NCI-H187 (cell line): ENCODE measurements at places on chromosomes 6 and 20.

- no peak for DNase-seq
These were observed 4.9 kb downstream of the SDCBP2 start for GRCh38 chr20:1323830-1324597.

DNA sequence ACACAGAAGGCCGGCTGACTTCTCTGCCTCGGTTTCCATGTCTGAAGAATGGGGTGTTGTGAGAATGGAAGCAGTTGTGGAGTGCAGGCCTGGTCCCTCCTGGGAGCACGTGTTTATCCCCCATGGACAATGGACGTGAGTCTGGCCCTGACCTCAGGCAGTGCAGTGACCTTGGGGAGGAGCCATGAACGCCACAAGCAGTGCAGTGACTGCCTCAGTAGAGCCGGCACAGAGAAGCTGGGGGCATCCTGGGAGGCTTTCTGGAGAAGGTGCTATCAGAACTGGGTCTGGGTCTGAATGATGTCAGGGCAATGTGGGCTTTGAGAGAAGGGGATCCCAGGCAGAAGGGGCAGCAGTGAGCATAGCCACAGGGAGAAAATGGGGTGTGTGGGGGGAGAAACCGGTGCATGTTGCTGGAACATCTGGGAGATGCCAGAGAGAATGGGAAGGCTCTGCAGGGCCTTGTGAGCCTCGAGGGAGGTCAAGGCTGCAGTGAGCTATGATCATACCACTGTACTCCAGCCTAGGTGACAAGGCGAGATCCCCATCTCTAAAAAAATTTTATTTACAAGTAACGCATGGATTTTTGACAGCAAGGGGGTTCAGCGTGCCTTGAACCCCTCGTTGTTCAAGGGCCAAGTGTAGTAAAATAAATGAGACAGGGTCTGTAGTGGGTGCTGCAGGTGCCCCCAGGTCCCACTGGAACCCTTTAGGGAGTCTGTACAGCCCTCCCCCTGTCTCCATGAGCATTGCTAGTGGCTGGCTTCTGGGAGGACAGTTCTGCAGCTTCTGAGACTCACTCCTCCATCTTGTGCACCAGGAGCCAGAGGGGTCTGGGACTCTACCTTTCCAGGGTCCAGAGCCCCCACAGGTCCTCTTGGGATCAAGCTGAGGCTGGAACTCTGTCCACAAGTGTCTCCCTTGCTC, 27.0 kb upstream of the ZBP1 start:
- DNase-seq = no peak

GRCh38 chr6:19736066-19736465, 101.1 kb upstream of the ID4 start:
- DNase-seq = peak; percentile 34

DNA sequence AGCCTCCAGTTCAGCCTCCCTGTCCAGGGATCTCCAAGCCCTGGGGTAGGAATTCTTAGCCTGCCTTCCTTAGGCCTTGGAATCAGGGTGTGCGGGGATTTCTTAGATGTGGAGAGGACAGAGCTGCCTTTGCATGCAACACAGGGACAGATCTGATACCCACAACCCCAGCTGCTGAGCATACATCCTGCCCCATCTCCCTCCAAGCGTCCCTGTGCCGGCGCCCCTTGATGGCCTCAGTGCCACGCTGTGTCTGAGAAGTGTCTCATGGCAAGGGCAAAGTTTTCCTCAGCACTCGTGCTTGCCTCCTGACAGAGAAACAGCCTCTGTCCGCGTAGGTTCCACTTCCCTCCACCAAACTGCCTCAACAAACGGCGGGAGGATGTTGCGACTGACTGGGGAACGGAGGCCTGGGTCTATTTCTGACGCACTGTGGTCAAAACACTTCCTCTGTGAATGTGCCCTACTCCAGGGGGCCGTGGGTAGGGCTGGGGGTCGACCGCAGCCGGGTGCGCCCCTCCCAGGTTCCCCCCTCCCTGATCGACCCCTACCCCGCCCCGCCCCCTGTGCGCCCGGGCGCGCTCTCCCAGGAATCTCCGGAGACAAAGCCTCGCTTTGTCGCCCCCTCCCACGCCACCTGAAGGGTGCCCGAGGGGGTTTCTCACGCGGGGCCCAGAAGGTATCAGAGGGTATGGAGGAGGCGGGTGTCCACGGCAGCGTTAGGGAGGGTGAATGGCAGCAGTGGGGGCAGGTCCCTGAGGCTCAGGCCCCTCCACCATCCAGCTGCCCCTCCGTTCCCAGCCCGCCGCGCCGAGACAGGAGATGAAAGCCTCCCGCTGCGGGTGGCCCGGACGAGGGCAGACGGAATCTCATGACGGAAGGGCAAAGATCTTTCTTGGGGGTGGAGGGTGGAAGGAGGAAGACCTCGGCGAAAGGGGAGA, 806 bp downstream of the MICAL1 start:
- peak; percentile 72 for DNase-seq

- no peak for DNase-seq
These were observed 84.9 kb downstream of the MKKS start for GRCh38 chr20:10349118-10349517.

DNA sequence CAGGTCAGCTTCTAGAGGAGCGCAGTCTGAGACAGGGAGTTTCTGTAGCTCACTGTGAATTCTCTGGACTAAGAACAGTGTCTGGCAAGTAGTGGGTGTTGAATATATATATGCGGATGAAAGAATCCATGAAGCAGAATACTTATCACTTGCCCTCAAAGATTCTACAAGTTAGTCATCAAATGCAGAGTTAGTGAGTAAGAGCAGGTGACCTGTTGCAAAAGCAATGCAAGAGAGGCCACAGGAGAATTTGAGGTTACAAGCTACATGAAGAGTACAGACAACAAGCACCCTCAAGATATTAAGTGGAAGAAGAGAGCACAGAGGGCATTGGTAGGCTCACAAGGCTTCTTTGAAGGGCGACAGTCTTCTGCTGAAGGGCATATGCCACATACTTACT, 103.4 kb upstream of the BTBD3 start:
- no peak for DNase-seq

GRCh38 chr6:55399351-55399750, 72.1 kb downstream of the GFRAL start:
- DNase-seq = no peak

DNA sequence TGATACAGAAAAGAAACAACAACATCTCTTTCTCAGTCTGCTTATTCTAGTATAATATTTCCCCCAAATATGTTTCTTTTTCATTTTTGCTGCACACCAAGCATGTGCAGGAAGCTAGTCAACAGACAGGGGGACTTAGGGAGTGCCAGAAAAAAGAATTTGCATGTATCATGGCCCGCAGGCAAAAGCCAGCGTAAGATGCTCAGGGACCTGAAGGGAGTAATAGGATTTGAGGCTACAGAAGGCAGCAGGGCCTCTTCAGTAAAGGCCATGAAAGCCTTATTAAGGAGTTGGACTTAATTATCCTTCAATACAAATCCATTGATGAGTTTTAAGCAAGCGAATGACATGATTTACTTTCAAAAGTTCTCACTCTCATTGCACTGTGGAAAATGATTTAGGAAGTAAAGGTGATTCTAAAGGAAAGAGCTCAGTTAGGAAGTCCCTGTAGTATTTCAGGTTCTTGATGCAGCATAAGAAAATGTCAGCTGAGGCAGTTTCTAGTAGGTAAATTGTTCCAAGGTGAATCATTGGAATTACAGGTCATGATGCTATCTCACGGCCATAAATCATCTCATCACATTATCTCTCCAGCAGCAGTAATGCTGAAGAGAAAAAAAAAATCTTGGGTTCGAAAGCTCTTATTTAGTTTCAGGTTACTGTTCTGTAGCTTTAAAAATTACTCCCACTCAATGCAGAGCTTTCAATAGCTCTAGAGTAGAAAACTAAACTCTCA, 94.8 kb downstream of the PTCHD4 start:
- DNase-seq = no peak

GRCh38 chr20:19304886-19305415, 92.5 kb downstream of the SLC24A3 start:
- DNase-seq = no peak

- DNase-seq = no peak
These were observed 28.3 kb upstream of the KIF3B start for GRCh38 chr20:32249030-32249738.

DNA sequence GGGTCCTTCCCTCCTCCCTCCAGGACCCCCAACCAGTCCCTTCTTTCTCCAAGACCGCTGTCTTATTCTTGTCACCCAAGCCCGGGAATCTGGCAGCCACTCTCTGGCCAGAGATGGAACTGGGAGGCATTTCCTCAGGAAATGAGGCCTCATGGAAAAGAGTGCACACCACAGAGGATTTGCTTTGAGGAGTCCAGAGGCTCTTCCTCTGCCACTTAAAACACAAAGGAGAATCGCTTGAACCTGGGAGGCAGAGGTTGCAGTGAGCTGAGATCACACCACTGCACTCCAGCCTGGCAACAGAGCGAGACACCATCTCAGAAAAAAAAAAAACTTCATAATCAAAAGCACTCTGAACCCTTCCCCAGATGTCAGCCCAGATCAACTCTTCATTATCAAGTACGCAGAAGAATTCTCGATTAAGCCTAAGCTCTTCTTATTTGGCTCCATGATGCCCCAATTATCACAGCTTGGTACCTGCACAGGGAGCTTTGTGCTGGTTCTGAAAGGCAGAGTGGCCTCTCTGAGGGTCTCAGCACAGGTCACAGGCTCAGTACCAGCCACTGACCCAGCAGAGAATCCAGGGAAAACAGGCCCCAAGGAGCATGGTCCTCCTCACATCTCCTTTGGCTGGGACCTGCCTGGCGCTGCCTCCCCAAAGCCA, 82.9 kb upstream of the MAFB start:
- no peak for DNase-seq

DNA sequence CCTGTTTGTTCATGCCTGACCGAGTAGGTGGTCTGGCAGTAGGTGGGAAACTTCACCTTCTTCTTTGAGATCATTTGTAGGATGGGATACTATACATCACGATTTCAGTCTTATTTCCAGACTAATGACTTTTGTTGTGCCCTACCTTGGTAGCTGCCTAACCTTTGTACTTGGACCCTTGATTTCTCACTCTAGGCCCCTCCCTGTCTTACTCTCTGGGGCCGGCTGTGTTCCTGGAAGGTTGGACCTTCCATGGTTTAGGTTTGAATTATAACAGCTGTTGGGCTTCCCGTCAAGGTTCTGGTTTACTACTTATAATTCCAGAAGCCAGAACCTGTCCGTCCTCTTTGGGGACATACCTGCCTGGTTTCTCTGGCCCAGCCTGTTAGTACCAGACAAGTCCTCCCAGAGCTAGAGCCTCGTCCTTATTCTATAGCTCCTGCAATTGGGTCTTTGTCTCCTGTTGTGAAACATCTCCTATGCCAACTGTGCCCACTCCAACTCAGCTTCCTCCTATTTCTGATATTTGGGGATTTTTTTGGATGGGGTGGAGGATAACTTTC, 14.9 kb upstream of the ADIG start:
- DNase-seq = no peak

DNA sequence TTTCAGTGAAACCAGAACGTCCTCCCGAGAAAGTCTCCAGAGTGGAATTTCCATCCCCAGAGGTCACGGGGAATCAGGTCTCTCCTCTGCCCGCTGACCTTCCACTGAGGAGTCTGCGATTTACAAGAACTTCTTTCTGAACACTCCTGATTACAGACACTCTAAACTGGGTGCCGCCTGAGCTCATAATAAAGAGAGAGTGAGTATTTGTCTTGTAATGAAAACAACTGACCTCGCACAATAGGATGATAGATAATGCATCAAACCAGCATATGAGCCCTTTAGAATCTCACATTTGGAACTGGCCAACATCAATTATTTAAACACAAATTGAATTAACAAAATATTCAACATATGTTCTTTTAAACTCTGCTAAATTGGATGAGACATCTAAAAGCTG, 47.5 kb downstream of the DLL1 start:
- no peak for DNase-seq

GRCh38 chr6:40325791-40326190, 261.4 kb downstream of the LRFN2 start:
- DNase-seq = no peak

- no peak for DNase-seq
These were observed 330.1 kb upstream of the MARCKS start for GRCh38 chr6:113526995-113527394.

- DNase-seq = no peak
These were observed 12.0 kb upstream of the TRMT11 start for GRCh38 chr6:125974214-125974866.

- no peak for DNase-seq
These were observed 301.0 kb upstream of the RUNX2 start for GRCh38 chr6:45027126-45027525.

- DNase-seq = no peak
These were observed 151.8 kb downstream of the FOXC1 start for GRCh38 chr6:1761477-1761877.

- no peak for DNase-seq
These were observed 13.2 kb downstream of the DNAJC5 start for GRCh38 chr20:63908008-63908682.

- no peak for DNase-seq
These were observed 373.5 kb downstream of the CDC5L start for GRCh38 chr6:44761046-44761445.

GRCh38 chr20:54452277-54452676, 23.1 kb upstream of the DOK5 start:
- DNase-seq = no peak

GRCh38 chr6:52516269-52516668, 60.6 kb downstream of the TRAM2 start:
- no peak for DNase-seq

GRCh38 chr20:18638768-18639167, 50.9 kb downstream of the DTD1 start:
- no peak for DNase-seq

DNA sequence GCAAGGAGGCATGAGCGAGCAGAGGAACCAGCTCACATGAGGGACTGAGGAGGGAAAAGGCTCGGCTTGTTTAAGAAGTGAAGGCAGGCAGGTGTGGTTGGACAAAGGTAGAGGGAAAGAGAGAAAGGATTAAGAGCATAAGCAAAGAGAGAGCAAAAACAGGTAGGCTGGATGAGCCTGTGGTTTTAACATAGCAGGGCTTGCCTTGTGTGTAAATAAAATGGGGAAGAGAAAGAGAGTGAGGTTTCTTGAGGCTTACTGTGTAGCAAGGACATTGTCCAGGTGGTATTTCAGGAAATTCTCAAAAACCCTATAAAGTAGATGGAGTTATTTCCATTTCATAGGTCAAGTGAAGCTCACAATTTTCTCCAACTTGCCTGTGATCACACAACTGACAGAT, 93.9 kb upstream of the HDAC2 start:
- DNase-seq = no peak

DNA sequence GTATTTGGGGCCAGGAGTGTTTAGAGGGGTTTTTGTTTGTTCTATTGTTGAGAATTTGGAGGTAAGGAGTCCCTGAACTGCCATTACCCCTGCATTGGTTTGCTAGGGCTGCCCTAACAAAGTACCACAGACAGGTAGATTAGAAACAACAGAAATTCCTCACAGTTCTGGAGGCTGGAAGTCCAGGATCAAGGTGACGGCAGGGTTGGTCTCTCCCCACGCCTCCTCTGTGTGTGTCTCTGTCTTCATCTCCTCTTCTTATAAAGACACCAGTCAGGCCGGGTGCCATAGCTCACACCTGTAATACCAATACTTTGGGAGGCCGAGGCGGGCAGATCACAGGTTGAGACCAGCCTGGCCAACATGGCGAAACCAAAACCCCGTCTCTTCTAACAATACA, 97.1 kb upstream of the FAM8A1 start:
- DNase-seq = no peak

GRCh38 chr6:162964488-162965140, 236.8 kb downstream of the PACRG start:
- no peak for DNase-seq
